ENCODE measurements at places on chromosomes 6 and 20. TPM values are rescaled to one million over a fixed set of nuclear protein-coding genes. Genes with fewer than 3 reads are reported as not detected.

Gene MAP7
- 9.3 TPM for total RNA-seq

Gene PPP1R3G
- 4.4 TPM for total RNA-seq

Gene PTPRA
- total RNA-seq = 45.7 TPM

Gene BEND3
- total RNA-seq = 2.0 TPM

Gene RFX6
- total RNA-seq = not detected

GRCh38 chr20:48586730-48587129 lies 241.1 kb downstream of the PREX1 start:
- H3K4me1 ChIP-seq = no peaks in the 10 kb centered on the region
- DNase-seq = no peak
- H3K27me3 ChIP-seq = no peaks in the 10 kb centered on the region
- H3K4me3 ChIP-seq = no peak overlapping the region

- H3K27ac ChIP-seq = peak overlapping the region; percentile 33
- no peak for DNase-seq
- H3K4me3 ChIP-seq = peak overlapping the region; percentile 9
These were observed 25.8 kb upstream of the FABP7 start for GRCh38 chr6:122753688-122754056.

GRCh38 chr6:17269840-17270239 lies 11.3 kb upstream of the RBM24 start:
- no peak overlapping the region for H3K4me3 ChIP-seq
- H3K36me3 ChIP-seq = no peaks in the 10 kb centered on the region
- no peak overlapping the region for H3K27ac ChIP-seq
- H3K4me1 ChIP-seq = no peaks in the 10 kb centered on the region

DNA sequence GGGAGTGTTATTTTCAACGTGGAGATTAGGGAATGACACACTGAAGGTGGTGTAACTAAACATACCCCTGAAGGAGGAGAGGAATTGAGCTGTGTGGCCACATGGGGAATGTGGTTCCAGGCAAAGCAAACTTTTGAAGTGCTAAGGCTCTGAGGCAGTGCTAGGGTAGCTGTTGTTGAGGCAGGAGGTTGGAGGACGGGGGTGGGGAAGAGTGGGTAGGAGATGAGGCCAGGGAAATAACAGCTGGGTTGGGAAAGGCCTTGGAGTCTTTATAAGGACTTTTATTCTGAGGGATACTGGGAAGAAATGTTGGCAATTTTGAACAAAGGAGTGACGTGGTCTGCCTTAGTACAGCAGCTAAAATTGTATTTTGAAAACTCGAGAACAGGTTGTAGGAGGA lies 13.0 kb downstream of the RPRD1B start:
- no peaks in the 10 kb centered on the region for H3K27me3 ChIP-seq
- peaks cover 21% of the 10 kb centered on the region for H3K36me3 ChIP-seq
- no peak for DNase-seq
- H3K4me1 ChIP-seq = peaks cover 10% of the 10 kb centered on the region
